ENCODE measurements at places on chromosomes 16 and 17. TPM values are rescaled to one million over a fixed set of nuclear protein-coding genes. Genes with fewer than 3 reads are reported as not detected.

IGSF6 gene
- 2.7 TPM for total RNA-seq

RAB11FIP4 gene
- 41.5 TPM for total RNA-seq

FBXO39 gene
- total RNA-seq = not detected

DNA sequence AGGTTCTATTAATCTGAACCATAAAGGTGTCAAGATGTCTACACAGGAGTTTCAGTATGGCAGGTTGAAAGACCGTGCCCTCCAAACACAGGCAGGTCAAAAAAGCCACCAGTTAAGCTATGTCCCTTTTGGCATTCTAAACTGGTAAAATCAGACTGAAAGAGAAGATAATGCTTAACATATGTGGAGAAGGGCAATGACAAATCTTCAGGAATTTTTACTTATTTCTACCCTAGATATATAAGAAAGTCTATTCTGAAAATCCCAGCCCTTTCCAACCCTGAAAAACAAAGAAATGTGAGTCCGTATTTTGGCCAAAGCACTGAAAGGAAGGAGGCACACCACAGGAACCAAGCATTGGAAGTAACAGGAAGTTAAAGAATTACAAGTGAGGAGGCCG is 16.5 kb downstream of the AP1G1 start:
- no peak for DNase-seq

- DNase-seq = peak; percentile 68
Observed at GRCh38 chr17:57009737-57010445, 32.0 kb downstream of the SCPEP1 start.

GRCh38 chr16:55824473-55825000 is 8.4 kb downstream of the CES1 start:
- DNase-seq = no peak

Measured in colonic mucosa (tissue), 4 donors.